ENCODE measurements at places on chromosomes 4 and X. TPM values are rescaled to one million over a fixed set of nuclear protein-coding genes. Genes with fewer than 3 reads are reported as not detected.

CCDC158 gene
- not detected for total RNA-seq

NWD2 gene
- not detected for total RNA-seq

KIAA1210 gene
- total RNA-seq: not detected

GPC4 gene
- total RNA-seq: 23.6 TPM

ZXDA gene
- not detected for total RNA-seq

ARMCX4 gene
- 14.1 TPM for total RNA-seq

IGSF1 gene
- 9.6 TPM for total RNA-seq

CXorf65 gene
- total RNA-seq: not detected

GYPE gene
- not detected for total RNA-seq

EFHC2 gene
- total RNA-seq: 3.2 TPM

NCAPG gene
- total RNA-seq: 132 TPM

SOWAHB gene
- total RNA-seq: 0.06 TPM

NUDT11 gene
- total RNA-seq: 58.4 TPM

CDKN2AIP gene
- 38.1 TPM for total RNA-seq

MAGEC3 gene
- total RNA-seq: not detected

- H3K4me3 ChIP-seq: no peak overlapping the region
- H3K4me1 ChIP-seq: no peaks in the 10 kb centered on the region
- no peaks in the 10 kb centered on the region for H3K36me3 ChIP-seq
Observed at GRCh38 chr4:88705223-88705622, 7.6 kb upstream of the NAP1L5 start.

- H3K4me1 ChIP-seq: no peaks in the 10 kb centered on the region
- DNase-seq: no peak
- no peak overlapping the region for H3K4me3 ChIP-seq
- no peaks in the 10 kb centered on the region for H3K27me3 ChIP-seq
- no peak overlapping the region for H3K27ac ChIP-seq
Observed at GRCh38 chrX:63394872-63395271, 43.7 kb upstream of the SPIN4 start.

GRCh38 chr4:48844843-48845242 lies 14.0 kb downstream of the OCIAD1 start:
- no peaks in the 10 kb centered on the region for H3K4me1 ChIP-seq
- no peak overlapping the region for H3K4me3 ChIP-seq
- no peak for DNase-seq
- no peaks in the 10 kb centered on the region for H3K27me3 ChIP-seq
- H3K27ac ChIP-seq: no peak overlapping the region

- no peak overlapping the region for H3K4me3 ChIP-seq
- no peaks in the 10 kb centered on the region for H3K27me3 ChIP-seq
- peaks cover 7% of the 10 kb centered on the region for H3K36me3 ChIP-seq
- no peak for DNase-seq
- H3K4me1 ChIP-seq: peaks cover 15% of the 10 kb centered on the region
Observed at GRCh38 chr4:182491719-182492118, 248.5 kb downstream of the TENM3 start.

- H3K27ac ChIP-seq: peak overlapping the region; percentile 14
- no peak overlapping the region for H3K4me3 ChIP-seq
- H3K36me3 ChIP-seq: peaks cover 17% of the 10 kb centered on the region
Observed at GRCh38 chr4:78863254-78863869, 75.9 kb downstream of the PAQR3 start.

- H3K4me1 ChIP-seq: peaks cover 33% of the 10 kb centered on the region
- no peaks in the 10 kb centered on the region for H3K27me3 ChIP-seq
- H3K4me3 ChIP-seq: no peak overlapping the region
- peak overlapping the region; percentile 87 for H3K27ac ChIP-seq
- H3K36me3 ChIP-seq: no peaks in the 10 kb centered on the region
- no peak for DNase-seq
Observed at GRCh38 chr4:25970226-25970675, 56.2 kb downstream of the SMIM20 start.

DNA sequence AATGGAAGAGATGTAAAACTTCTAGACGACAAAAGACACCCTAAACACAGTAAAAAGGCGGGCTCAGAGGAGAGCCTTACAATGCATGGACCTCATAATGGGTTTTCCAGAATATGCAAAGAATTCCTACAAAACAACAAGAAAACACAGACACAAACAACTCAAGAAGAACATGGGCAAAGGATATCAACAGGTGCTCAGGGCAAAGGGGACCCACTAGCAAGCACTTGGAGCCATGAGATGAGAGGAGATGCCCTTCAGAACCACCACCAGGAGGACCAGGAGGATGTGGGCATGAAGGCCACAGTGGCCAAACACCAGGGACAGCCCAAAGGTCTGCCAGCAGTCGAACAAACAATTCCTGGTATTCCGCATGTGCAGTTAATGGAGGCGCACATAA lies 17.2 kb downstream of the PDZD4 start:
- no peak for DNase-seq
- no peak overlapping the region for H3K4me3 ChIP-seq

GRCh38 chr4:23909671-23910070 lies 19.8 kb upstream of the PPARGC1A start:
- H3K4me1 ChIP-seq: no peaks in the 10 kb centered on the region
- H3K27me3 ChIP-seq: no peaks in the 10 kb centered on the region
- H3K27ac ChIP-seq: no peak overlapping the region
- H3K4me3 ChIP-seq: no peak overlapping the region
- DNase-seq: no peak

DNA sequence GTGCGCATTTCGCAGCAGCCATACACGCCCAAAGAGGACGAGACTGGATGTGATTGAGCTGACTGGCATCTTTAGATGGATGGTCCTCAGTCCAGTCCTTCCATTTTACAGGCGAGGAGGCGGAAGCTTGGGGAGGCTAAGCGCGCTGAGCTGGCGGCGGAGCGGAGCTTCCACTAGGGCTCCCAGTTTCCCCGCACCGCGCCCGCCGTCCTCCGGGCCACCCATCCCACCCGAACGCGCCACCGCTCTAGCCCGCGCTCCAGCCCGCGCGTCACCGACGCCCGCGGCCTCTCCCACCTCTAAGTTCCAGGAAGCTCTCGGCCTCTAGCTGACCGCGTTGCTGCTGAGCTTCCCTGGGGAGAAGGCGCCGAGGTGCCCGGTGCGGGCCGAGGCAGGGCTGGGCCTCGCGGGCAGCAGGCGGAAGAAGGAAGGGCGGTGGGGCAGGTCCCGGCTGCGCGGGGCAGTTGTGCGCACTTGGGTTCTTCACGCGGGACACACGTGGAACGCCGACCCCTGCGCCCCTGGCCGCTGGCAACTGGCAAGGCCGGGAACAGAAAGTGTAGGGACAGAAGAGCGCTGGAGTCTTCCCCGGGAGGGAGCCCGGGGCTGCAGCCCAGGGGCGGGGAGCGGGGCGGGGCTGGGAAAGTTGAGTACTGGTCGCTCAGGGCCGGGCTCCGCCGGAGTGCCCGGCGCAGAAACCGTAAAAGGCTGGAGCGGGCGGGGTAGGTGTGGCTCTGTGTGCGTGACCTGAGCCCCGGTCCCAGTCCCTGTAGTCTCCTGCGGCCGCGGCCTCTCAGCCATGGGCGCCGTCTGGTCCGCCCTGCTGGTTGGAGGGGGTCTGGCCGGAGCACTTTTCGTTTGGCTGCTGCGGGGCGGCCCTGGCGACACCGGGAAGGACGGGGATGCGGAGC lies at the start of gene STBD1:
Gene STBD1, plus strand, starts transcription at position 763 of the 911 bp plus-strand sequence. Its CDS starts 37 bp downstream, at position 800.
- H3K4me3 ChIP-seq: peak within 1 kb of the TSS; percentile 76
- DNase-seq: peak; percentile 90
- no peaks in the 10 kb centered on the region for H3K4me1 ChIP-seq
- H3K27ac ChIP-seq: no peak within 1 kb of the TSS

DNA sequence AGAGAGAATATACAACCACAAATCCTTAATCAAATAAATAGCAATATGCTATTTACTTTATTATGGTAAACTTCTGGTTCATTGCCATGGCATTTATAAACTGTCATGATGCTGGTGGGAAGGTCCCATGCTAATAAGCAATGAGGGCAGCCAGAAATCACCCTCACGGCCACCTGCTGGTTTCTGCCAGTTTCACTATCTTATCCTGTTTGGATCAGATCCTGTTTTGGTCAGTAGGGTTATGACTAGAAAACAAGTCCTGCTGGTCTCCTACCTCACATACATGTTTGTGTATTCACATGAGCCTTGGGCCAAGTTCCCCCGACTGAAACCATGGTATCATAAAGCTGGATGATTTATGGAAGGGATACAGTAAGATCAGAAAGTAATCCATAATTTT lies 28.1 kb downstream of the XAGE5 start:
- DNase-seq: no peak
- no peak overlapping the region for H3K27ac ChIP-seq
- no peak overlapping the region for H3K4me3 ChIP-seq
- H3K27me3 ChIP-seq: no peaks in the 10 kb centered on the region
- no peaks in the 10 kb centered on the region for H3K4me1 ChIP-seq
- no peaks in the 10 kb centered on the region for H3K36me3 ChIP-seq

DNA sequence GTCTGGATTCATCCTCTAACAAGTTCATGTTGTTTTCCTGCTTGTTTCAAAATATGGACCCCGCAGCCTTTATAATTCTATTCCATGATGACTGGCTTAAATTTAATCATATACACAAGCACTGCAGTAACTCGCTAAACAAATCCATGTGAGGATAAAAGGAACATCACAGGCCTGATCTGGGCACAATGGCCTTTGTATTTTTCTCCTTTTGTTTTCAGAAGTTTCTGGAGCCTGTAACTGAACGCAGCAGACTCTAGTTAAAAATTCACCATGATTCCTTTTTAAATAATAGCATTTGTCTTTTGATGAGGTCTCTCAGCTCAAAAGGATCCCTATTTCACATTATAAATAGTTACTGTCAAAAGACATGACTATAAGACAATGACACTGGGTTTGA lies 30.2 kb upstream of the TMEM184C start:
- no peak overlapping the region for H3K27ac ChIP-seq
- no peaks in the 10 kb centered on the region for H3K27me3 ChIP-seq
- H3K4me1 ChIP-seq: peaks cover 16% of the 10 kb centered on the region
- H3K4me3 ChIP-seq: no peak overlapping the region

DNA sequence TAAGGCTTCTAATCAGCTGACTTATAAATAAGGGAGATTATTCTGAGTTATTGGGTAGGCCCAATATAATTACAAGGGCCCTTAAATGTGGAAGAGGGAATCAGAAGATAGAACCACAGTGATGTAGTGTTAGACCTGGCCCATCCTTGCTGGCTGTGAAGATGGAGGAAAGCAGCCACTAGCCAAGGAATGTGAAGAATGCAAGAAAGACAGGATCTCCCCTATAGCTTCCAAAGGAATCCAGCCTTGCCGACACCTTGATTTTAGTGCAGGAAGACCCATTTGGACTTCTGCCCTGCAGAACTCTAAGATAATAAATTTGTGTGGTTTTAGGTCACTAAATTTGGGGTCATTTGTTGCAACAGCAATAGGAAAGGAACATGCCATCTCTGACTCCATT lies 150.6 kb downstream of the SPATA18 start:
- peaks cover 9% of the 10 kb centered on the region for H3K27me3 ChIP-seq
- no peaks in the 10 kb centered on the region for H3K36me3 ChIP-seq
- H3K4me3 ChIP-seq: no peak overlapping the region
- DNase-seq: peak; percentile 10

- no peaks in the 10 kb centered on the region for H3K27me3 ChIP-seq
- DNase-seq: no peak
- no peaks in the 10 kb centered on the region for H3K4me1 ChIP-seq
- H3K4me3 ChIP-seq: no peak overlapping the region
- no peak overlapping the region for H3K27ac ChIP-seq
Observed at GRCh38 chr4:44421330-44422065, 27.1 kb downstream of the KCTD8 start.

DNA sequence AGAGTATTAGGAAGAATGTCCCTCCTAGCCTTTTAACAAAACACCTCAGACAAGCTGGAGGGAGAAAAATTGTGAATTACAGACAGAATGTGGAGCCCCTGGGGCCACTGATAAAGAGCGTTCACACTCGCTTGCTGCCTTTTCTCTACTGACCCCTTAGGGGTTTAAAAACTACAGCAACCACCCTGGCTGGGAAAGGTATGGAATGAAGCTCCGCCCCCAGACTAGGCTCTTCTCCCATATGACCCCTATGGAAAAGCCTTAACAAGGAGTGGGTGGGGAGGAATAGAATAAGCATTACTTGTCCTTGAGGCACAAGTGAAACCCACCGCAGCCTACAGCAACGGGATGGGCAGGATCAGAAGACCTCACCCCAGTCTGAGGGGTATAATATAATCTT lies 26.3 kb downstream of the ANKRD50 start:
- H3K4me1 ChIP-seq: peaks cover 20% of the 10 kb centered on the region
- H3K36me3 ChIP-seq: peaks cover 13% of the 10 kb centered on the region
- H3K27ac ChIP-seq: peak overlapping the region; percentile 61

DNA sequence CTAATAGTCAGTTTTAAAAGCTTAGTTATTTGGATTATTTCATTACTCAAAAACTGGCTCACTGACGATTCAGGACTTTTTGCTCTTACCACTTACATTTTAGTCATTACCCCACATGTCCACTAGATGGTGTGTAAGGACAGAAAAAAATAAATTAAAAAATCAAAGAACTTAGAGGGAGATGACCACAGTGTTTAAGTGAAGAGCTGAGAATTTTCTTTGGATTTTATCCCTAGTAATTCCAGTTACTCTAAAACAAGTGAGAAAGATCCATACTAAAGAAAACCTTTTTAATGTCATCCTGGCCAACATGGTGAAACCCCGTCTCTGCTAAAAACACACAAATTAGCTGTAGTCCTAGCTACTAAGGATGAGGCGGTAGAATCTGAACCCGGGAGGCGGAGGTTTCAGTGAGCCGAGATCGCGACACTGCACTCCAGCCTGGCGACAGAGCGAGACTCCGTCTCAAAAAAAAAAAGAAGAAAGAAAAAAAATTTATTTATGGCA lies 26.4 kb upstream of the TMPRSS11B start:
- no peaks in the 10 kb centered on the region for H3K27me3 ChIP-seq
- peak overlapping the region; percentile 41 for H3K4me3 ChIP-seq
- H3K4me1 ChIP-seq: peaks cover 10% of the 10 kb centered on the region
- no peak overlapping the region for H3K27ac ChIP-seq
- DNase-seq: peak; percentile 45
- H3K36me3 ChIP-seq: no peaks in the 10 kb centered on the region

DNA sequence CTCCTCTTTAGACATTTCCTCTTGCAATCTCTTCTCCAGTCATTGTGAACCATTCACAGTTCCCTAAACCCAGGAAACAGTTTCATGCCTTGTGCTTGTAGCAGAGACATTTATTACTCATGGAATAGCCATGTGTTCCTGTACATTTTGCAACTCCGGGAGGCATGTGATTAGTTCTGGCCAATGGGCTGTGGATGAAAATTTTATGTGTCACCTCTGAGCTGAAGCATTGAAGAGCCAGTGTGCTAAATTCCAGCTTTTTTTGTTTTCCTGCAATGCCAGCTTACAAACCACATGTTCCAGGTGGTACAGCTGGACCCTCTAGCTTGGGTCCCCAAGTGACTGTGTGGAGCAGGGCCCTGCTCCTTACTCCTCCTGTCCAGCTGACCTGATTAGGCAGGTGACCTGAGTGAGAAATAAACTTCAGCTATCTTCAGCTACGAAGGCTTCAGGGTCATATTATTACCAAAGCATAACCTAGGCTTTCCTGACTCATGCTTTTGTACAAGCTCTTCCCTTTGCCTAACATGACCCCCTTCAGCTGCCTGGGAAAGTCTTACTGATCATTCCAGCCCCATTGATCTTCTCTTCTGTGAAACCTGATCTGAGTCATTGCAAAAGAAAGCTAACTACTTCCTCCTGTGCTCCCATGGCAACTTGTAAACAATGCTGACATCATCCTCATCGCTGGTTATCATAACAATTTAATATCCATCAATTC lies 200.4 kb downstream of the PTTG2 start:
- H3K27ac ChIP-seq: no peak overlapping the region
- H3K4me3 ChIP-seq: no peak overlapping the region
- H3K27me3 ChIP-seq: no peaks in the 10 kb centered on the region

GRCh38 chr4:52932591-52933470 lies 70.7 kb downstream of the RASL11B start:
- no peak overlapping the region for H3K4me3 ChIP-seq
- no peaks in the 10 kb centered on the region for H3K36me3 ChIP-seq
- no peak overlapping the region for H3K27ac ChIP-seq
- H3K27me3 ChIP-seq: no peaks in the 10 kb centered on the region
- H3K4me1 ChIP-seq: peaks cover 19% of the 10 kb centered on the region
- no peak for DNase-seq

All from neural progenitor cell (in vitro differentiated cells).